ENCODE measurements at places on chromosomes 5 and 9.

DNA sequence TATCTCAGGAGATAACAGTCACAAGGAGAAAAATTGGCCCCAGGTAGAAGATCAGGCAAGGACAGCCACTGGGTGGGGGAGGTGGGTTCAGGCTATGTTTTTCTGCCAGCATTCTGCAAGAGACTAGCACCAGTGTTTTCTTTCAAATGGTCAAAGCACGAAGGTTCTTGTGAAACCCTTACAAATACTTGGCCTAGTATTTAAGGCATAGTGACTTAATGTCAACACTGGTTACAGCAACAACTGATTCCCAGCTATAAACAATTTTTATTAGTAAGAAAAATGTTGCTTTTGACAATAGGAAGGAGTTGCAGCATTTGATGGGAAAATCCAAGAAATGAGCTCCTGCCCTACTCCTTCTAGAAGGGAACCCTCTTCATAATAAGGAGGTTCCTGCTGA lies 349.6 kb downstream of the SLIT3 start:
- DNase-seq, result no peak

DNA sequence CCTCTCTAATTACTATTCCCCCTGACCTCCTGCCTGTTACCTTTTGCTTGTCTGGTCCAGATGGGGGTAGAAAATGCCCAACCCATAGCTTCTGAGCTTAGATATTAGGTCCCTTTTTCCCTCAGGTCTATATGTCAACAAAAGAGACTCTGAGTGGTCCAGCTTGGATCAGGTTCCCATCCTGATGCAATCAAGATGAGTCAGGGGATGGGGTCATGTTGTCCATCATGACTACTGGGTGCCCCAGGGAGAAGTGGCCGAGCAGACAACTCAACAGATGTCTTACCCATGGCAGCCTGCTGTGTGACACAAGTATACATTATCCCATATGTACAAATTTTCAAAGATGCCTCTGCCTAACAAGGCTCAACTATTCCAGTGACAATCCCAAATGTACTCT lies 9.1 kb upstream of the ANKH start:
- no peak for DNase-seq

DNA sequence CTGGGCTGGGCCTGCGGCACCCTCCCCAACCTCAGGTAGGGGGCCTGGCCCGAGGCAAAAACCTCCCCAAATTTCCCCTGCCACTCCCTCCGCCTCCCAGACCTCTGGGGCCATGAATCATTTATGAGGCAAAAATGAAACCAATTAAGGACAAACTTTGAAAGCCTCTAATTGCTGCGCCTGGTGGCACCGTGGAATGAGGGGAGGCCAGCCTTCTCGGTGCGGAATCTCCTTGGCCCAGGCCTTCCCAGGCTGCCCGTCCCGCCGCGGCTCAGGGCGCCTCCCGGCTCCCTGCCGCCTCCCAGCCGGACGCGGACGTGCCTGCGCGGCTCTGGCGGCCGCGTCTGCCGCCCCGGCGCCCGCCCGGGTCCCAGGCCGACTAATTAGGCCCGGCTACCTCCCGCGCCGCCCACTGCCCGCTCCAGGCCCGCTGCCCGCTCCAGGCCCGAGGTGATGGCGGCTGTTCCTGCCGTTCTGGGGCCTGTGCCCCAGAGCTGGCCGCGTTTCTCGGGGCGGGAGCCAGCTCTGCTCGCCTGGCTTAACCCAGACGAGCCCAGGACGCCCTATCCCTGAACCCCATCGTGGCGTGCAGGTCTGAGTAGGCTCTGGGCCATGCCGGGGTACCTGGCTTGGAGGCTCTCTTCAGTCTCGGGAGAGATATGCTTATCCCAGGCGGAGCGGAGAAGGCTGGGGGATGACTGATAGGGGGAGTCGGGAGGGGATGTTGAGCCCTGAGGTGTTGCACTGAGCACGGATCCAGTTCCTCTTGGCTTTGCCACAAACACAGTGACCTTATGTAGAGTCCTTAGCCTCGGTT lies 20.1 kb downstream of the CXXC5 start:
- DNase-seq, result no peak

- no peak for DNase-seq
Measured at GRCh38 chr9:72749276-72749675, 203.6 kb downstream of the ALDH1A1 start.

GRCh38 chr5:33010846-33011245 lies 299.7 kb downstream of the NPR3 start:
- DNase-seq, result no peak

DNA sequence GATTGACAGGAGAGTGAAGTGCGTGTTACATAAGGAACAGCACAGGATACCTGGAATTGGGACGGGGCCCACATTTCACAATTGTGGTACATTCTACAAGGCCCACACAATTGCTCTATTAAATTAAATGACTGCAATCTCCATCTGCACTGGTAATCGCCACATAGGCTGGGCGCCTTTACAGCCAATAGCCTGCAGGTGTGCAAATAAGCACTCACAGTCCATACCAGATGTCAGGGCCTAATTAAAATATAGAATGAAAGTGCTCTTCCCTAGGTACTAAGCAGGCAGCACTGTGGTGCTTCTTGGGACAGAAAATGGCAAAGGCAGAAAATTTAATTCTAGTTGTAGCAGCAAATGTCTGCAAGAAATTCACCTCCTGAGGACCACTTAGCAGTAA lies 82.7 kb downstream of the ATP10B start:
- no peak for DNase-seq

DNA sequence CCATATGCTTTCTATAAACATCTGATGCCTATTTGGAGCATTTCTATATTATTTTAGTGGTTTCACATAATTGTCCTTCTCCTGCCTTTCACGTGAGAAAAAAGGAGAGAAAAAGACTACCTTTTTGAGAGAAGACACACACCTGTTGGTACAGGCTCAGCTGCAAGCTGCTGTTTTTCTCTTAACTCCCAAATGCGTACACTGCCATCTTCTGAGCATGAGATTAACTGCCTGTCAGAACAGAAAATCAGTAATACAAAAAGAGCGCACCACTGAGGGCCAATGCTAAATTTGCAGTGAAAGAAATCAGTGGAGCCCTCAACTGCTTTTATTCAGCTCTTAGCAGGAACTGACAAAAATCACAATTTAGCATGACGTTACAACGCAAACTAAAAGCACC lies 54.9 kb downstream of the WDR41 start:
- DNase-seq, result no peak

GRCh38 chr5:81214848-81215247 lies 18.3 kb upstream of the CKMT2 start:
- no peak for DNase-seq
